ENCODE measurements at places on chromosomes 3 and 15.

DNA sequence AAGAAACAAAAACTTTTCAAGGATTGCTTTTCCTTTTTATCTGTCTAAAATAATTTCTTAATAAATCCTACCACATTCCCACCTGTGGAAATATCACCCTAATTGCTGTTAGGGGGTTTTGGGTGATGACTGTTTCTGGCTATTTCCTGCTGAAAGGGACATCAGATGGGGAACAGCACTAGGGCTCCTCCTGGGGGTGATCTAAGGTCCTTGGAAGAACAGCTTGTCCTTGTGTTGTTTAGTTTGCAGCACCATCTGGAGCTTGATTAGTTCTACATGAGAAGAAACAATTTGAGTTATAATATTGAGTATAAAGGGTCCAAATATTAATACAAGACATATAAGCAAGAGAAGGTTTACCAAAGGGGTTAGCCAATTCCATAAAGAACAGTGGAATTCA lies 18.7 kb downstream of the OR5H15 start:
- DNase-seq = no peak

- DNase-seq = no peak
Observed at GRCh38 chr3:9059489-9060400, 96.5 kb upstream of the RAD18 start.

DNA sequence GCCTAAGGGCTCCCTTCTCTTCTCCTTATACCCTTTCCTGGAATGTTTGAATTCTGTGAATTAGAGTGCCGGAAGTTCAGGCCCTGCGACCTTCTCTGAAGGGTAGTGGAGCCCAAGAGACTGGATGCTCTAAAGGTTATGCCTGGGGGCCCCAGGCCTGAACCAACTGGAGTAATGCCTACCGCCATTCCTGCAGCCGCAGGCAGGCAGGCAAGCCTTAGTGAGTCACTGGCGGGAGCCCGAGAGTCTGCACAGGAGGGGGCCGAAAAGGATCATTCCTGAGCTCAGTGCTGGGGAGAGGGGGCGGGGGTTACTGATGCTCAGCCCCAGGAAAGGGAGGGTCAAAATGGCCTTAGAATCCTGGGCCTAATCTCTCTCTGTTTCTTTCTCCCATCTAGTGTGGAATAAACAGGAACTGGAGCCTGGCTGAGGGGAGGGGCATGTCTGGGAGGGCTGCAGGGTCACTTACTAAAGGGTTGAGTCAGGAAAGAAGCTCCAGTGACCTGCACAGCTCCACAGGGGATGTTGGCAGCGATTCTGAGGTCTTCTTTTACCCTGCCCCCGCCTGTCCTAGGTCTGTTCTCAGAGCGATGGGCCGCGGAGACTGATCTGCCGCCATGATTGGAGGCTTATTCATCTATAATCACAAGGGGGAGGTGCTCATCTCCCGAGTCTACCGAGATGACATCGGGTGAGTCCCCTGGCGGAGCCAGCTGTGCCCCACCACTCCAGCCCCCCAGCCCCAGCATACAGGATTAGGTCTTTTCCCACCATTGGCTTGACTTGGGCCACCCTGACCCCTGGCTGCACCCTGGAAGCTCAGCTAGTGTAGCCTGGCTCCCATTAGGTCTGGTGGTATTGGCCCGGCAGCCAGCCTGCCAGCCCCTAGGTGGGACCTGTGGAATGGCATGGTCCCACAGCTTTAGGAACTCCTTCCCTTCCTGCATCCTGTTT lies 2.0 kb downstream of the AP2M1 start:
- peak; percentile 90 for DNase-seq

DNA sequence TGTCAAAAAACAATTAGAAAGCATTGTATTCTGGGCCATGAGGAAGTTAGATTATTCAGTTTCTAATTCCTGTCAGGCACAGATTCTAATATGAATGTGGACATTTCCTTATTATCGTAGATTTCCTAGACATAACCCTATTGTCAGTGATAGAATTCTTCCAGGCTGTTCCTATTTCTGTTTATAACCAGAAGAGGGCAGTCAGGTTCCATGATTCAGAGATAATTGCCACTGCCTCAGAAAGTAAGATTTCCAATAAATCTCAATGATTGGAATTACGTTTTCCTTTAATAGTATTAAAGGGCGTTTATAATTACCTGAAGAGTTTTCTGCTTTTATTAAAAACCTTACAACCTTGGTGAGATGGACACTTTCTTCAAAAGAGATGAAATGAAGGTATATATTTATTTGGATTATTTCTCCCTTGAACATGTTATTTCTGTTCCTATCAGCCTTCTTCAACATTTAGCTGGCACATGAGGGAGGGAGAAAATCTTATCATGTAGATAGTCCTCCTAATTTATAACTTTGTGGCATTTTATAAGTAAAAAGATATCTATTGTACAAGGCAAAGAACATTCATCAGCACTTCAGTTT lies 439.2 kb downstream of the MCTP2 start:
- peak; percentile 16 for DNase-seq

DNA sequence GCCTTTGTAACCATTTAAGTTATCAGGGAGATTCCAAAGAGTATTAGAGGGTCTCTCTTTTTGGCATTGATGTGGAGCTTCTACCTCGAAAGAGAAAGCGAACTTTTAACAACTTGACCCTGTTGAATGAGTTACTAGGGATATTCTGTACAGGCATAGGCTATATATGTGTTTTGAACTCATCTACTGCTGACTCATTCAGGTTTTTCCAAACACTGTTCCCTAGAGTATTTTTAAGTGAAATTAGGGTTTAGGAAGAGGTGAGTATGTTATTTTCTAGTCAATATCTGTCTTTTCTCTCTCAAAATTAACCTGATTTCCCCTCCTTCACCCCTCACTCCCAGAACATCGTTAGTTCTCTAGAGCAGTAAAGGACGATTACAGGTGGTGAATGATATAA lies 228.1 kb upstream of the C2CD4B start:
- DNase-seq = no peak

DNA sequence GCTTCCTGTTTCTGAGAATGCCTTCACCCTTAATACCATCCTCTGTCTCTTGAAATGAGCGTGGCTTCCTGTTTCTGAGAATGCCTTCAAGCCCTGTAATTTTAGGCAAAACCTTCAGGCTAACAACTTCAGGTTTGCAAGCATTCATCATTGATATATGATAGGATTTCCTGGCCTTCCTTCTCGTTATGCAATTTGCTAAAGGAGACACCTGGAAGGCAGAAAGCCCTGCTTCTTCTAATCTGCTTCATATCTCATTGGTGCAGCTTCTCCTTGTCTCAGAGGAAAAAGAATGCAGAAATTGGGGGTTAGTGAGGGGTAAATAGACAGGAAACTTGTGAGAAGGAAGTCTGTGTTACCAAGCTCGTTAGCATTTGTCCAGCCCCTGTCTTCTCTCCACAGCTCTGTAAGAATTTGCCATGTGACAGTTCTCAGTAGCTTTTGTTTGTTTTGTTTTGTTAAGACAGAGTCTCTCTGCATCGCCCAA lies 7.3 kb downstream of the ARL6IP5 start:
- DNase-seq = no peak

- DNase-seq = peak; percentile 17
Observed at GRCh38 chr3:138862924-138863775, 28.4 kb upstream of the PIK3CB start.

DNA sequence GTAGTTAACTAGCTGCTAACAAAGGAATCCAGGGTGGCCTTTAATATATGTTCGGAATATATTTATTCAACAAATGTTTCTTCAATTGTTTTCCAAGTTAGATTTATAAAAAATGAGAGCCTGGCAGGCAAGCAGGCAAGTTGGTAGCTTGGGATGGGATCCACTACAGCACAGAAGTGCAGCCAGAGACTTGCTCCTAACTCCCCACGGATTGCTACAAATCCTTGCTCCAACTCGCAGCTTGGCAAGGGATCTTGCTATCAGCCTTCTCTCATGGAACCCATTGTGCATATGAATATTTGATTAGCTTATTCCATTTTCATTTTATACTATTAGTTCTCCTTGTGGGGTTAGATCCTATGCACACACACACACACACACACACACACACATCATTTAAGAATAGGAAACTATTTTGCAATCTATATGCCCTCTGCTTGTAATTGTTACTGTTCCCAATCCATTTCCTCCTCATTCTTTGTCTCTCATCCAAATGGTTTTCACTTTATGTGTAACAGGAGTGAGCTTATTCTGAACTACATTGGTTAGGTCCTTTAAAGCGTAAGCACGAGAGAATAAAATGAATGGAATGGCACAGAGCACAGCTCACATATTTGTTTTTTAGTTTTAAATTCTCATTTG lies 505.6 kb downstream of the LPP start:
- no peak for DNase-seq

- DNase-seq = no peak
Observed at GRCh38 chr3:72127844-72128243, 342.9 kb upstream of the PROK2 start.

DNA sequence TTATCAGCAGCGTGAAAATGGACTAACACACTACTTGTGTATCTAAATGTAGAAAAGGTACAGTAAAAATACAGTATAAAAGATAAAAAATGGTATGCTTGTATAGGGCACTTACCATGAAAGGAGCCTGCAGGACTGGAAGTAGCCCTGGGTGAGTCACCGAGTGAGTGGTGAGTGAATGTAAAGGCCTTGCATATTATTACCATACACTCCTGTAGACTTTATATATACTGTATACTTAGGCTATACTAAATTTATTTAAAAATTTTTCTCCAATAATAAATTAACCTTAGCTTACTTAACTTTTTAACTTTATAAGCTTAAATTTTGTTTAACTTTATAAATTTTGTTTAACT lies 67.2 kb upstream of the TSPAN3 start:
- DNase-seq = no peak

DNA sequence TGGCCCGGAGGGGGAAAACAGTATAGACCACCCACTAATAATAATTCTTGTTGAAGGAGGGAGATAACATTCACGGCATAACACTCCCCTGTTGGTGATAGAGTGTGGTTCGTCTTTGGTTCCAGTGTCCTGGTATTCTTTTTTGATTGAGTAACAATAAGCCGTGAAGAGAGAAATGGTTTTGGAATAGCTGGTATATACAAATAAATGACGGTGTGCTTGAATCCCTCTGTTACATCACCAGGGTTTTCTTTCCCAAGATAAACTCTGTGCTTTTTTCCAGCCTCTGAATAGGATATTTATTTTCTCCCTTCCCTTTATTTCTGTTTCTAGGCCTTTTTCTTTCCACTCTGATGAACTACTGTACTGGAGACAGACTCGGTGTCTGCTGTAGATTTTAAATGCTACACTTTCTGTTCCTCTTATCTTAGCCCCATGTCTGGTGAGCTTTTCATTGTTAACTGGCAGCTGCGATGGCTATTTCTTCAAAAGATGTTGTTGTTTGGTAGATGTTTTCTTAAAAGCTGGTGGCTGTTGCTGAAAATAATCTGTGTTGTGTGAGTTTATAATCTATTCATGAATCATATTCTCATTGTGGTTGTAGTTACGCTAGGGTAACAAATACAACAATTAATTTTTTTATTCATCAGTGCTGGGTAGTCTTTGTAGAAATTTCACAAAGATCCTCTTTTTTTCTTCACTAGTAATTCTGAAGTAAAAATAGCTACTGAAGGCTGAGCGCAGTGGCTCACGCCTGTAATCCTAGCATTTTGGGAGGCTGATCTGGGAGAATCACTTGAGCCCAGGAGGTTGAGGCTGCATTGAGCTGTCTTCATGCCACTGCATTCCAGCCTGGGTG lies 15.5 kb upstream of the SCAANT1 start:
- DNase-seq = no peak

DNA sequence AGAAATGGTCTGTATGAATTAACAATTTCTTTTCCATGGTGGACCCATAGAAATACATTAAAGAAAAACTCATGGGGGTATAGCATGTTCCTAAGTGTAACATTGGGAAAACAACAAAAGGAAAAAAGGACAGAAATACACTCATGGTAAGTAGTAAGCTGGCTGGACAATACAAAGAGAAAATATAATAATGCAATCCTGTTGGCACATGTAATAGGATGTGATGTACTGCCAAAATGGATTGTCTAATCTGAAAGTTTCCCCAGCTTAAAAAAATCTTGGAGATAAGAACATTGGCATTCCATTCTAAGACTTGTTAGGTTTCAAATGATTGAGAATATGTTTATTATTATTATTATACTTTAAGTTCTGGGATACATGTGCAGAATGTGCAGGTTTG lies 128.1 kb downstream of the MBNL1 start:
- DNase-seq = peak; percentile 21

DNA sequence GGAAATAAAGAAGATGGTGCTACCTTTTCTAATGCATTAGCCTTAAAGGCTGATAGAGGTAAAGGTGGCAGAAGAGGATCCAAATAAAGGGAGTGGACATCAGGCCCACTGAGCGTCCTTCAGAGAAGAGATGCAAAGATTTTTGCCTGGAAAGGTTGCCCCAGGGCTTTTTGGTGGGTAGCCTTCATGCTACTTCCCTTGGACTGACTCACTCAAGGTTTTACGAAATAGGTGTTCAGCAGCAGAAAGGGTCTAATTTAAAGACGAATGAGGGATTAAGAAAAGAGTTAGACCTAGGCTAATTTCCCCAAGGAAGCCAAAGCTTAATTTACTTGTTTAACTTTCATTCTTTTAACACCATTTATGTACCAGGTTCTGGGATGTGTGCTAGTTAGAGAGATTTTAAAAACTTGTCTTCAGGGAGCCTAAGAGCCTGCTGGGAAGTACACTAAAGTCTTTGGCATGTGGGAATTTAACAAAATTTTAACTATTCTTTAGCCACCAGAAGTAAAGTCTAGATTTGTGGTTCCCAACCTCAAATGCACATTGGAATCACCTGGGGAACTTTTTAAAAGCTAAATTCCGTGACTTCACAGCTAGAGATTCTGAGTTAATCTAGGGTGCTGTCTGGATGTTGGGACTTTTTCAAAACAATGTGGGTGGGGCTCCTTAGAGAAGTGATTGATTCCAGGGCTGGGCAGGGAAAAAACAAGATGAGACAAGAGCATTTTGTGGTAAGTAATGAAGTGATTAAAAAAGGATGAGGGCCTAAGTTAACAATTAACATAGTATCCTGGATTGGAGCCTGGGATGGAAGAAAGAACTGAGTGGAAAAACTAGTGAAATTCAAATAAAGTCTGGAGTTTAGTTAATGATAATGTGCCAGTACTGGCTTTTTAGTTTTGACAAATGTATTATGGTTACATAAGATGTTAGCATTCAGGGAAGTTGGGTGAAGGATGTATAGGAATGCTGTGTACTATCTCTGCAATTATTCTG lies 3.4 kb downstream of the IL20RB start:
- no peak for DNase-seq

All from fibroblast of the conjunctiva (primary cell).